Activated naive CD4-positive, alpha-beta T cell treated with anti-CD3 and anti-CD28 coated beads, Interleukin-2, amount 50 U/mL, for 72 hours (primary cell): ENCODE measurements at places on chromosomes 11 and 22. TPM values are rescaled to one million over a fixed set of nuclear protein-coding genes. Genes with fewer than 3 reads are reported as not detected.

PIH1D2 gene
- 2.5 TPM for total RNA-seq

LRRC32 gene
- total RNA-seq, result 0.30 TPM

HTR3A gene
- total RNA-seq, result not detected

CCDC89 gene
- total RNA-seq, result not detected

BCO2 gene
- total RNA-seq, result 5.3 TPM

DDX25 gene
- 4.2 TPM for total RNA-seq

CCDC188 gene
- not detected for total RNA-seq

GPHA2 gene
- total RNA-seq, result not detected

PNPLA3 gene
- total RNA-seq, result 0.39 TPM

MAPK8IP2 gene
- 0.27 TPM for total RNA-seq

CARD10 gene
- 0.09 TPM for total RNA-seq

PRR5L gene
- 46.9 TPM for total RNA-seq

GAL gene
- 0.59 TPM for total RNA-seq

FXYD2 gene
- 1.6 TPM for total RNA-seq

C11orf97 gene
- not detected for total RNA-seq

APOBEC3H gene
- 10.5 TPM for total RNA-seq

SLC5A1 gene
- total RNA-seq, result not detected

OR5P2 gene
- total RNA-seq, result not detected

ARHGAP1 gene
- 39.9 TPM for total RNA-seq

ARHGAP20 gene
- total RNA-seq, result 0.09 TPM

APOC3 gene
- total RNA-seq, result not detected

RFPL1 gene
- not detected for total RNA-seq
